ENCODE measurements at places on chromosomes 4 and X. TPM values are rescaled to one million over a fixed set of nuclear protein-coding genes. Genes with fewer than 3 reads are reported as not detected.
A peak's percentile ranks its signal among the peaks of the same experiment; 100 is the strongest.

Gene SLC9B1
- total RNA-seq: not detected

Gene COL4A5
- 14.4 TPM for total RNA-seq

Gene NOX1
- total RNA-seq: not detected

Gene GPC4
- total RNA-seq: 1.9 TPM

Gene GAB1
- 7.1 TPM for total RNA-seq

Gene SYTL5
- total RNA-seq: not detected

Gene POU3F4
- not detected for total RNA-seq

Gene SORCS2
- total RNA-seq: 4.3 TPM

DNA sequence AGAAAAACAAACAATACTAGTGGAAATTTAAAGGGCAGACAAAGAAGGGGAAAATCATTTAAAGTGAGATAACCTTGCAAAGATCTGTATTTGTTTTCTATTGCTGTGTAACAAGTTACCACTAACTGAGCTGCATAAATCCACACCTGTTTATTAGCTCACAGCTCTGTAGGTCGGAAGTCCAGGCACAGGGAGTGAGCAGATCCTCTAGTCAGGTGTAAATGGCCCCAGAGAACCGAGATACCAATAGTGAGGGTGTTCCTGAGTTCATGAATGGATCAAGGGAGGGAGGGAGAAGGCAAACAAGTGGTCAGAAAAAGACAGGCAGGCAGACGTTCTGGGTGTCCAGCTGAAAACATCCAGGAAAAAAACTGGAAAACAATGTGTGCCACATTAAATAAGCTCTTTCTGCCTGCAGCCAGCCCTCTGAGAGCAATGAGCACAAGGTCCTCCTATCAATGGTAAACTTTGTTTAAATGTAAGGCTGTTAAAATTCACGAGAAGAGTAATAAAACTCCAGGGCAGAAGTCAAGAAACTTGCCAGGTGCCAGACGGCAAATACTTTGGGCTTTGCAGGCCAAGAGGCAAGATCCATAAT lies 25.0 kb downstream of the ADGRA3 start:
- DNase-seq: no peak

GRCh38 chr4:52420330-52420729 lies 238.8 kb downstream of the USP46 start:
- DNase-seq: no peak

DNA sequence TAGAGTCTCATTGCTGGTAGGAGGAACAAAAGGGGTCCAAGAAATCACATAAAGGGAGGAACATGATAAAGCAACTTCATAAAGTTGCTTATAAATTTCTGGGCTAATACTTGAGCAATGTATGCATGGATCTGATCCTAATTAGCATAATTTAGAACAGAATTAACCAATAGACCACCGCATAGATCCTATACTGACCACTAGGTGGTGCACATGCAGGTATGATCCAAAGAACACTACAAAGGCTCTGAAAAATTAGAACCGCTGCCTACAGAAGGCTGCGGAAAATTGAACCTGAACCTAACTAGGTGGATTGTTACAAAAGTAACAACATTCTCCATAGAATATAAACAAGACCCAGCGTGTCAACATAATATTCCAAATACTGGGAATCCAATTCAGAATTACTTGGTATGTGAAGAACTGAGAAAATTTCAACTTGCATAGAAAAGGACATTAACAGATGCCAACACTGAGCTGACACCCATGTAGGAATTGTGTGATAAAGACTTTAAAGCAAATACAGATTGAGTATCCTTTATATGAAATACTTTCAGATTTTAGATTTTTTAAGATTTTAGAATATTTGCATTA lies 23.3 kb downstream of the BRCC3 start:
- peak; percentile 49 for DNase-seq

GRCh38 chr4:73902817-73903547 lies 33.8 kb downstream of the CXCL1 start:
- DNase-seq: no peak

DNA sequence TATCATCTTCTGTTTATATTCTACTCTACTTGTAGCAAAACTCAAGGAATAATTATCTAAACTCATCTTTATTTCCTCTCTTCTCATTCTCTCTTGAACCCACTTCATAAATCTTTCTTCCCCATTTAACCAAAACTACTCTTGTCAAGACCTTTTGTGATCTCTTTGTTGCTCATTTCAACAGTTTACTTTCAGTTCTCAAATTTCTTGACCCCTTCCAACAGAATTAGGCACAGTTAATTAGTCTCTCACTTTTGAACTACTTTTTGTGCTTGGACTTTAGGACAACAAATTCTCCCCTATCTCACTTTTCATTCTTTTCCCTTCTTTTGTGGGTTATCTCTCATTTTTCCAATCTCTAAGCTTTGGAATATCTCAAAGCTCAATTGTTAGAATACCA lies 27.4 kb upstream of the CAMK2D start:
- no peak for DNase-seq

DNA sequence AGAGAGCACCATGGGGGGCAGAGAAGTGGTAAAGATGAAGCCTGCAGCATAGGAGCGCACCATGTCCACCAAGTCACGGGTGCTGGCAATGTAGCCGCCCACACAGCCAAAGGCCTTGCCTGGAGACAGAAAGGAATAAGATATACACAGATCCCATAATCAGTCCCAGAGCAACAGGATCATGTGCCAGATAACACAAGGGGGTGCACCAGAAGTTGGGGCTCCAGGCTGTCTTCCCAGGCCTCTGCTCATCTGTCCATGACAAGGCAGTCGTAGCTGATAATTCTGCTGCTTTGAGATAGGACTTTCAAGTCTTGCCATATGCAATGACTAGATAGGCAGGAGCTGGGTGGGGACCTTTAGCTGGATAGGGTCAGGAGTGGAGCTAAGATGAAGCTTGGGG lies 14.7 kb downstream of the APEX2 start:
- DNase-seq: no peak

DNA sequence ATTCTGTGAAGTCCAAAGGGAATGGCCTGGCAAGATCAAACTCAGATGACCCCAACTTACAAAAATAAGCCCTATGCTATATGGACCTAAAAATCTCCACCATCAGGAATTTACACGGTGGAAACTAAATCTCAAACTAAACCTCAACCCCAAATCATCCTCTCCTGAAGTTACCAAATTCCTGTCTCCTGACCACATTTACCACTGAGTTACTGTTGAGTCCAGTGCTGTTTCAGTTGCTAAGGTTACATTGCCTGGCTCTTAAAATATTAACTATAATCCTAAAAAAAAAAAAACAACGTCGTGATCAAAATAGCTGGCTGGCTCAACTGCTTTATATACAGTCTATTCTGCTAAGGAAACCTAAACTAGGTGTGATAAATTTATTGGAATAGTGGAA lies 315.2 kb upstream of the SLIT2 start:
- DNase-seq: peak; percentile 89

DNA sequence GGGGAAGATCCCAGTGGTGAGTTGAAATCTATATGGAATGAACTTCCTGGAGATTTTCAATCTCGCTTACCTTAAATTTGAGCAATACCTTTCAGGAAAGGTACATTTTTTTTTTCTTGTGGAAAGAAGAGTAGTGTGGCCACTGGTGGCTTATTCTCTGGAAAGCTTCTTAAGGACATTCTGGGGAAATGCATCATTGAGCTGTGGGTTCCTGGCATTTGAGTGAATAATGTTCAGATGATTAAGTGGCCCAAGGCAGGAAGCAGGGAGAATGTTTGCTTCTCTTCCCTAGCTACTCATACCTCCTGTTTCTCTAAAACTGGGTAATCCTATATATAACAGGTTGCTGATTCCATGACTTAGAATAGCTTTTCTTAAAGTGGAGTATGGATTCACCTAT lies 31.8 kb downstream of the STAG2 start:
- peak; percentile 82 for DNase-seq

DNA sequence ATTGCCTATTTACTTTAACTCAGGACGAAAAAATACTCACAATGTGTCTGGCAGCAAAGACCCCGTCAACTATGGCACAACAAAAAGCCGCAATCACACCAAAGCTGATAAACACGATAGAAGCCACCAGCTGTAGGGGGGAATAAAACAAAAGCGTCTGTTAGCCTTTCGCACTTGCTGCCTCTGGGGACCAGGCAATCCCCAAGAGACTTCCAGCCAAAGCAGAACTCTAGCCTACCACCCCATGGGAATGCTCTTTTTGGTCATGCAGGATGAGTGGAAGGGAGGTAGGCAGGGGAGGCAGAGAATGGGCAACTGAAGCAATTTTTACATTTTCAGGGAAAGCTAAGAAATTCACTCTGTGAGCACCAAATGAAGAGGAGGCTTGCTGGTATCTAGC lies 20.1 kb downstream of the TMEM255A start:
- DNase-seq: no peak

- DNase-seq: no peak
These were observed 20.0 kb downstream of the RHOH start for GRCh38 chr4:40216622-40217366.

- no peak for DNase-seq
These were observed 166.7 kb upstream of the SH3RF1 start for GRCh38 chr4:169437299-169438047.

DNA sequence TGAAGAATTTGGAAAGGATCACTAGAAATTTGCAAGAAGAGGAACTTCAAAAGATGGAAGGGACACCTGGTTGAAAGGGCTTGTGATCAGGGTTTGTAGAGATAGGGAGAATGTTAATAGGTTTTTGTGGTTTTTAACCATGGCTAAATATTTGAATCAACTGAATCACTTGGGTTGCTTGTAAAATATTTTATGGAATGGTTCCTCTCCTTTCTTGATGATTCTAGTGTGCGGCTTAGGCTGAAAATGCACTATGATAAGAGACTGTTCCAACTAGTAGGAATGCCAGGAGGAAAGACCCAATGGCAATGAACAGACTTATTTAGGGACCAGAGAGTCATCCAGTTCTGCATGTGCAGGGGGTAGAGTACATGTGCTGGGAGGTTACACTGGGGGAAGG lies 408.2 kb downstream of the ARHGAP24 start:
- no peak for DNase-seq

GRCh38 chr4:105936901-105937300 lies 41.6 kb downstream of the NPNT start:
- DNase-seq: no peak

GRCh38 chr4:40395908-40396793 lies 61.0 kb downstream of the CHRNA9 start:
- DNase-seq: no peak

- DNase-seq: peak; percentile 71
These were observed 512.5 kb upstream of the SLIT2 start for GRCh38 chr4:19739101-19739651.

DNA sequence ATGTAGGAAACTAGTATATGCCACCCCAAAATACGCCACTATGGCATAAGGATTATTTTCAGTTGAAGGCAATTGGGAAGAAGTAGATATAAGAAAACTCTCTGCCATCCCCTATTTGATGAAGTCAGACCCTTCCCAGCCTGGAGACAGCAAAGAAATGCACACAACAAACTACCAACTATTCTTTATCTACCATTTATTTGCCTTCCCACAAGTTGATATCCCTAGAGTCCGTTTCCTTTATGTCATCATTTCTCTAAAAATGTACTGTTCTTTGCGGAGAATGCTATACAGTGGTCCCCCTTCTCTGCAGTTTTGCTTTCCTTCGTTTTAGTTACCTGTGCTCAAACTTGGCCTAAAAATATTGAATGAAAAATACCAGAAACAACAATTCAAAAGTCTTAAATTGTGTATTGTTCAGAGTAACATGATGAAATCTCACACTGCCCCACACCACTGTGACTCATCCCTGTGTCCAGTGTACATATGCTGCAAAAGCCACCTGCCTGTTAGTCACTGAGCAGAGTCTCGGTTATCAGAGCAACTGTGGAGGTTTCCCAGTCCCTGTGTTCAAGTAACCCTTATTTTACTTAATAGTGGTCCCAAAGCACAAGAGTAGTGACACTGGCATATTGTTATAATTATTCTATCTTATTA lies 152.3 kb downstream of the WDFY3 start:
- peak; percentile 94 for DNase-seq
